ENCODE measurements at places on chromosomes 5 and 9.

DNA sequence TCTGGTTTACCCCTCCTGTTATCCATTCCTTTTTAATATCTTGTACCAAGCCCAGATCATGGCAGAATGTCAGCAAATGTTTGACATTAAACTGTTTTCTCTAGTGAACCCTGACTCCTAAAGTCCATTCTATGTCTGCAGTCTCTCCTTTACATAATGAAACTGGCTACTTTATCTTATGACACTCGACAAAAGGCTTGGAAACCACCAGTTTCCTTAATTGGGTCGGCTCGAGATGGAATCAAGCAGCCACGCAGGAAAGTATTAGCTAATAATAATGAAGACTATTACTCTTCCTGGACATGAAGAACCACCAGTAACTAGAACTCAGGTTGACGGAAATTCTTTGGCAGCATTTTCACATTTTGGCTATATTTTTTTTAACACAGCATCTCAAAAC lies 17.5 kb downstream of the DAP start:
- DNase-seq, result no peak

DNA sequence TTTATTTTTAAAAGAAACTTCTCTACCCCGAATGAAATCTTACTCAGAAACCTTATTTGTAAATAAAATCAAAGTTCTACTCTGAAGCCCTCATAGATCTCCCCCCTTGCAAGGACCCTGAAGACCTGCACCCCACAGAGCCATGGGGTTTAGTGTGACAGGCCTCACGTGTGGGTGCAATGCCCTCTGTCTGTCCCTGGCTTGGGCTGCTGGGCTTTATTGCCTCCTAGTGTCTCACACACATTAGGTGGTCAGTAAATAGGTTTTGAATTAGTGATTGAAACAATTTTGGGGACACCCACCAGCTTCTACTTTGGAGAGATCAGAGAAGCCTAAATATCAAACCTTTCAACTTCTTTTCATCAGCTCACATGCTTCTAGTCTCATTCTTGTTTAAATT lies 403.7 kb downstream of the KDM4C start:
- no peak for DNase-seq

GRCh38 chr5:166865206-166865605 lies 1426.2 kb upstream of the WWC1 start:
- no peak for DNase-seq

DNA sequence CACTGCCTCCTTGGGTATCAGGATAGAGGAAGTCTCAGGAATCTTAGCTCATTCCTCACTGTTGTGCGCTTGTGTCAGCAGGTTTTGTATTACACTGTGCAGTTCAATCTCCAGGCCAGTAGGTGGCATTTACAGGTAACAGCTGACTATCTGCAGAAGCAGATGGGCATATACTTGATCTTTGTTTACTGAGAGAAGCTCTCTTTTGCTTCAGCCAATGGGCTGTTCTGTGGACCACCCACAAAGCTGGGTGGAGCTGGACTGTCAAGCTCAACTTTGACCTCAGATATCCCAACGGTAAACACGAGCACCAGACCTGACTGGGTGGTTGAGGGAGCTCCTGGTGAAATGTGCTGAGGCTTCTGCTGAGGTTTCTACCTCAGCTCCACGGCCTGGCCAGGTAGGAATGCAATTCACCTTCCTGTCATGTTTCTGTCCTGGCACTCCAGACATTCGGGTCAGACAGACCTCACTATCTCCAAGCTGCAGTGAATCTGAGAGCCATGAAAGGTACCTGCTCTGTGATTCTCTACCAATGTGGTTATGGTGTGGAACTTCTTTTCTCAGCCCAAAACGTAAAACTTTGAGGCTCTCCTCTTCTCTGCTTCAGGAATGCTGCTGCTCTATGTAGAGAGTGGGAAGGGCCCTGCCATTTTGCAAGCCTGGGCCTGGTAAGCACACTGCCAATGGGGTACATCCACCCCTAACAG lies 167.9 kb upstream of the ACTBL2 start:
- DNase-seq, result no peak

DNA sequence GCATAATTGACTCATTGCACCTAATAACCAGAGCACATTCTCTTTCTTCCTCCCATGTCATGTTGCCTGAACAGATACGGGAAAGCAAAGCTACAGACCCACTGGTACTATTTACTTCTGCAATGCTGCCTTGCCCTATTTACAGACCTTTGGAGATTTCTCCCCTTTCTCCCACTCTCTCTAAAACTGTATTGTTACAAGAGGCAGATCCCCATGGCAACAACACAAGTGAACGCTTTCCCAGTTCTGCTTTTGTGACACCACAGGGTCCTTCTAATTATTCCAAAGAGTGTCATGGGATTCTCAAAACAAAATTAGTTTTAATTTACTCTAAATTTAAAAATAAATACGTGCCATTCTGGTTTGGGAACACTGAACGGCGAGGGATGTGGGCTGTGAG lies 104.7 kb downstream of the KCTD16 start:
- DNase-seq, result no peak

DNA sequence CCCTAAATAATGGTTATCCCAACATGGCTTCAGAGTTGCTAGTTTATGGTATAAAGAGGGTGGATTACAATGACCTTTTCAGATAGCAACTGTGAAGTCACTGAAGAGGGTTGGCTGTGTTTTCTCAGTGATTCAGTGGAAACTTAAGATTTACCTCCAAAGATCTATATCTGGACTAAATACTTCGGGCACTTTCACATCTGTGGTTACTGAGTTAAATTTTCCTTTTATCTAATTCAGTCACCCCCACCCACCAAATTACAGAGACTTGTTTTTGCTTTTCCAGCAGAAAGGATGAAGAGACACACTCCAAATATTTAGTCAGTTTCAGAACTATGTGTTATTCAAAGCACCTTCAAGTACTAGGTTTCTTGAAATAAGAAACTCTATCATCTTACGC lies 573.2 kb downstream of the CCDC171 start:
- no peak for DNase-seq
